ENCODE measurements at places on chromosomes 16 and 17.

GRCh38 chr16:50288026-50288425 is 21.7 kb downstream of the ADCY7 start:
- no peak for DNase-seq

- no peak for DNase-seq
Observed at GRCh38 chr17:65727246-65727645, 165.8 kb upstream of the AXIN2 start.

DNA sequence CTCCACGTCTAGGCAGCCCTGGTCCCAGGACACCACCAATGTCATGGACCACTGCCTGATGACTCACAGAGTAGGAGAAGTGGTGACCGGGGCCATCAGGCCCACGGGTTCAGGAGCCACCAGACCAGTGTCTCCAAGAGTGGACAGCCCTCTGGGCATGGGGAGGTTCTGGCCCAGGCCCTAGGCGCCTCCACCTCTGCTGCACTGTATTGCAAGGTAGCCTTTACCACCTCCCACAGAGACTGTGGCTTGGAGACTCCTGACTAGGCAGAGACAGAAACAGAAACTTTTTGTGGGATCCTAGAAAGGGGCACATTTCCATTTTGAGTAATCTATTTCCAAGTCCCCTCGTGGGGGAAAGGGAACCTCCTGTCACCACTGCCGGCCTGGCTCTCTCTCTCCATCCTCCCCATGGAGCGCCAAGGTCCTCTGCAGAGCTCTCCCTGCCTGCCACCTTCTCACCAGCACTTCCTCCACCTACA is 2.9 kb downstream of the CDIP1 start:
- DNase-seq: no peak

- no peak for DNase-seq
Observed at GRCh38 chr17:9023392-9024218, 2.3 kb downstream of the NTN1 start.

DNA sequence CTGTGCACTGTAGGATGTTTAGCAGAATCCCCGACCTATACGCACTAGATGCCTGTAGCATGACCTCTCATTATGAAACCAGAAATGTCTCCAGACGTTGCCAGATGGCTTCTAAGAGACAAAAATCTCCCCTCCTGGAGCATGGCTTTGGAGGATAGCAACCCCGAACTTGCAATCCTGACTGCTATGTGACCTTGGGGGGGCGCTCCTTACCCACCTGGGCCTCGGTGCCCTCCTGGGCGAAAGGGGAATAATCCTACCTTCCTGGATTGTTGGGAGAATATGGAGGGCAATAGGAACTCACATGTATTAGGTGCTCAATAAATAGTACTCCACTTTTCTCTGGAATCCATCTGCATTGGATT is 8.1 kb downstream of the MRM1 start:
- DNase-seq: no peak

GRCh38 chr17:53941231-53941630 is 118.5 kb downstream of the KIF2B start:
- DNase-seq: no peak

Data from HCEC 1CT (cell line).